ENCODE measurements at places on chromosomes 12 and 14. TPM values are rescaled to one million over a fixed set of nuclear protein-coding genes. Genes with fewer than 3 reads are reported as not detected.

Gene CAPZA3
- not detected for total RNA-seq

DNA sequence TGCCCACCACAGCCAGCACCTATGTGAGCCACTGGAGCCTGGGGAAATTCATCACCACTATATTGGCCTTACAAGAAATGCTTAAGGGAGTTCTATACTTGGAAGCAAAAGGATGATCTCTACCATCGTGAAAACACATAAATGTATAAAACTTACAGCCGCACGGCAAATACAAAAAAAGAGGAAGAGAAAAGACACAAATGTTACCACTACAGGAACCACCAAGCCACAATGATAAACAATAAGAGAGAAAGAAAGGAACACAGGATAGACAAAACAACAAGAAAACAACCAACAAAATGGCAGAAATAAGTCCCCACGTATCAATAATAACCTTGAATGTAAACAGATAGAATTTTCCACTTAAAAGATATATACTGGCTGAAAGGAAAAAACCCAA, 267.5 kb downstream of the TMEM121 start:
- no peaks in the 10 kb centered on the region for H3K36me3 ChIP-seq
- H3K4me1 ChIP-seq, result peaks cover 2% of the 10 kb centered on the region
- no peak overlapping the region for H3K27ac ChIP-seq
- peaks cover 31% of the 10 kb centered on the region for H3K27me3 ChIP-seq
- no peak overlapping the region for H3K4me3 ChIP-seq

DNA sequence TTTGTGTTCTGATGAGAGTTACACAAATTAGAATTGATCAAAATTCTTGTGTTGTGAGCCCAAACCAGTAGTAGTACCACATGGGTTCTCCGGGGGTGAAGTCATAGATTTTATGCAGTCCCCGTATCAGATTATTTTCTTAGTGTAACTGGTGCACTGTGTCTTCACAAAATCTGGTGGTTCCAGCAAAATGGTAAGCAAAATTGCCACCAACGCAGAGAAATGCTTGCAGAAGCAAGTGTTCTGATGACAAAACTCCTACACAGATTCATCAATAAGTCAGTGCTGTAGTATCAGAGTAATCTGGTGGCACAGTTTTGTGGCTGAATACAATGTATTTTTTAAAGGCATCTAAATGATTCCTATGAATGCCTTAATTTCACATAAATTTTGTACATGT, 1.3 kb upstream of the CACNA2D4 start:
- H3K4me1 ChIP-seq, result peaks cover 18% of the 10 kb centered on the region
- DNase-seq, result peak; percentile 40
- H3K27me3 ChIP-seq, result peaks cover 13% of the 10 kb centered on the region

Gene RNASE2
- not detected for total RNA-seq

Gene IGF1
- total RNA-seq, result 1.1 TPM

Gene TBX3
- total RNA-seq, result not detected

DNA sequence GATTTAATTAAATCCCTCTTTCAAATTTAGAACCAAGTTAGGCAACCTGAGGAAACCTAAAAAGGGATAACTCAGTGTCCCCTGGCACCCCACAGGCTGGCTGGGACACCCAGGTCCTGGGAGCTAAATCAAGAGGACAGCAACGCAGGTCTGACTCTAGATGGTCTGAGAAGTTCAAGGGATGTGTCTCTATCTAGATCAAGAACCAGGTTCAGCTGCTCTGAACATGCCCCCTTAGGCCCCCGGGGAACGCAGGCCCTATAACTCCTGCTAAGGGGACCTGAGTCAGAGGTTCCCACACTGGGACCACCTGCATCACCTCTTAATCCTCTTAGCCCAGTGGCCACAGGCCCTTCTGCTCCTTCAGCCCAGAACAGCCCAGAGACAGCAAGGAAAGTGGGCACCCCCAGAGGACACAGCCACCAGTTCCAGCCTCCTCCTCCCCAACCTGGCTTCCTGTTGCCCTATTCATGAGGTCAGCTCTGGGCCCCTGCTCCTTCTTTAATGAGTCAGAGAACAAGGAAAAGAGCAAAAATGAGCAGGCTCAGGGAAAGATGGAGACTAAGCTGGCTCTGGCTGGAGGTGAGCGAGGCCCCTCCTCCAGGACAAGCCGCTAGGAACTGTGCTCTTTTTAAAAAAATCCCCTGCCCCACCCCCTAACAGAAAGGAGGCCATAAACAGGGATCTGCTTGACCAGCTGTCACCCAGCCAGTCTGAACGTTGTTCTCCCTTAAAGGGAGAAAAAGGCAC, 10.8 kb downstream of the PITPNM2 start:
- no peak overlapping the region for H3K27ac ChIP-seq
- H3K27me3 ChIP-seq, result no peaks in the 10 kb centered on the region
- peaks cover 13% of the 10 kb centered on the region for H3K4me1 ChIP-seq
- H3K36me3 ChIP-seq, result peaks cover 9% of the 10 kb centered on the region

Gene GDF3
- not detected for total RNA-seq

DNA sequence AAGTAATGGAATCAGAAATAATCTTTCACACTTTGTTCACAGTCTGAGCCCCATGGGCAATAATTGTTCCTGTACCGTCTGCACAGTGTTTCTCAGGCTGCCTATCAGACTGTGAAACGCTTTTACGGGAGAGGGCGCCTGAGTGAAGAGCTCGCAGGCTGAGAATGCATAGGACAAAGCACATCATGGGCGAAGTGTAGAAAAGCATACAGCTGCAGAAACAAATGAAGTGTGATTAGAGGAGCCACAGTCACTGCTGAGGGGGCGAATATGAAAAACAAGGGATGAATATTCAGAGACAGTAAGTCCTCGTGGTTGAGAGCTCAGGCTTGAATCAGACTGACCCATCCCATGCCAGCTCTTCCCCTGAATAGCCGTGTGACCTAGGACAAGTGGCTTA, 438.4 kb upstream of the DCN start:
- H3K4me1 ChIP-seq, result peaks cover 6% of the 10 kb centered on the region
- no peak overlapping the region for H3K4me3 ChIP-seq
- no peak overlapping the region for H3K27ac ChIP-seq
- no peaks in the 10 kb centered on the region for H3K36me3 ChIP-seq
- DNase-seq, result no peak
- H3K27me3 ChIP-seq, result no peaks in the 10 kb centered on the region

- H3K4me1 ChIP-seq, result no peaks in the 10 kb centered on the region
- peaks cover 2% of the 10 kb centered on the region for H3K27me3 ChIP-seq
- DNase-seq, result no peak
- H3K27ac ChIP-seq, result no peak overlapping the region
- no peak overlapping the region for H3K4me3 ChIP-seq
Measured at GRCh38 chr14:24978862-24979724, 70.9 kb downstream of the STXBP6 start.

GRCh38 chr14:36671149-36671548, 9.5 kb downstream of the PAX9 start:
- no peak for DNase-seq
- H3K4me1 ChIP-seq, result no peaks in the 10 kb centered on the region

Gene SLC11A2
- 54.2 TPM for total RNA-seq

Gene KNTC1
- 128 TPM for total RNA-seq

GRCh38 chr12:54993181-54993835, 8.7 kb upstream of the TESPA1 start:
- peaks cover 36% of the 10 kb centered on the region for H3K4me1 ChIP-seq
- no peak overlapping the region for H3K4me3 ChIP-seq
- H3K36me3 ChIP-seq, result no peaks in the 10 kb centered on the region
- peak; percentile 87 for DNase-seq

GRCh38 chr14:41925409-41925808, 318.7 kb downstream of the LRFN5 start:
- H3K36me3 ChIP-seq, result no peaks in the 10 kb centered on the region
- H3K4me1 ChIP-seq, result no peaks in the 10 kb centered on the region
- H3K27ac ChIP-seq, result no peak overlapping the region
- DNase-seq, result no peak
- no peaks in the 10 kb centered on the region for H3K27me3 ChIP-seq

DNA sequence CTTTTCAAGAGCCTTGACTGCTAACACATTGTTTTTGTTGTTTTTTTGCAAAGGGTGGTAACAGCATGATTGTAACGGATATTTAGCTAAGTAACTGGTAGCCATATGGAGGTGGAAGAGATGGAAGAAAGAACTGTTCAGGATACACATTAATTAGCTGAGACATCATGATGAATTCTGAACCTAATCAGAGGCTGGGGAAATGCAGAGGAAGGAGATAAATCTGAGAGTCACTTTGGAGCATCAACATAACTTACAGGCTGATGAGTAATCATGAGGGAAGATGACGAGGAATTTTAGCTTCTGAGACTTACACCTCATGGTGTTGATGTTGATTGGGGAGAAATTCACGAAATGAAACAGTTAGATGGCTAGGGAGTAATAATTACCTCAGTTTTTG, 62.3 kb downstream of the NIN start:
- DNase-seq, result no peak
- H3K4me3 ChIP-seq, result no peak overlapping the region
- H3K36me3 ChIP-seq, result peaks cover 60% of the 10 kb centered on the region
- no peak overlapping the region for H3K27ac ChIP-seq
- H3K4me1 ChIP-seq, result no peaks in the 10 kb centered on the region

GRCh38 chr14:81311141-81311540, 89.0 kb downstream of the STON2 start:
- no peak overlapping the region for H3K4me3 ChIP-seq
- H3K4me1 ChIP-seq, result no peaks in the 10 kb centered on the region
- H3K27me3 ChIP-seq, result no peaks in the 10 kb centered on the region
- no peak for DNase-seq
- no peak overlapping the region for H3K27ac ChIP-seq

Gene DNAJC22
- total RNA-seq, result not detected

GRCh38 chr14:58709949-58710348, 72.2 kb downstream of the DACT1 start:
- H3K27ac ChIP-seq, result no peak overlapping the region
- no peaks in the 10 kb centered on the region for H3K4me1 ChIP-seq
- H3K4me3 ChIP-seq, result no peak overlapping the region
- no peak for DNase-seq
- no peaks in the 10 kb centered on the region for H3K36me3 ChIP-seq

GRCh38 chr14:51727526-51727925, 75.8 kb downstream of the FRMD6 start:
- H3K4me1 ChIP-seq, result peaks cover 2% of the 10 kb centered on the region
- H3K4me3 ChIP-seq, result no peak overlapping the region
- H3K27ac ChIP-seq, result no peak overlapping the region
- H3K27me3 ChIP-seq, result peaks cover 6% of the 10 kb centered on the region

DNA sequence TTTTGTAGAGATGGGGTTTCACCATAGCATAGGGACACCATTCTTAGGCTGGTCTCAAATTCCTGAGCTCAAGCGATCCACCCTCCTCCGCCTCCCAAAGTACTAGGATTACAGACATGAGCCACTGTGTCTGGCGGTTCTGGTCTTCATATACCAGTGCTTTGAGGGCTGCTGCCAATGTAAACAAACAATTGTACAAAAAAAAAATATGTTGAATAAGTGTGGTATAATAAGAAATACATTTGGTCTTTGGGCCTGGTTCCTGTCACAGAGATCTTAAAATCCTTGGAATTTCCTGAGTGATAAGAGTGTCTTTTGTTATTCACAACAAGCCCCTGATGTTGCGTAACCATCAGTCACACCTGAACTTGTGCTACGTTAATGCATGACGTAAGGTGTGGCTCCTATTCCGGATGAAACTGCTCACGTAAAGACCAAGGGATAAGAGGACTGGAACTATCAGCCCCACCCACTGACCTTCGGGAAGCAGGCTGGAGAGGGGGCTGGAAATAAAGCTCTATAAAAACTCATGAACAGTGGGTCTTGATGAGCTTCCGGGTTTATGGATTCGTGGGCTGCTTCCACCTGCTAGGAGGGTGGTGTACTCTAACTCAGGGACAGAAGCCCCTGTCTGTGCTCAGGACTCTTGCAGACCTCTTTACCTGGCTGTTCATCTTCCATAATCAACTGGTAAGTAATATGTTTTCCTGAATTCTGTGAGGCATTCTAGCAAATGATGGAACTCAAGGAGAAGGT, 16.5 kb upstream of the RIMKLB start:
- no peak overlapping the region for H3K27ac ChIP-seq
- DNase-seq, result no peak
- peaks cover 11% of the 10 kb centered on the region for H3K27me3 ChIP-seq

DNA sequence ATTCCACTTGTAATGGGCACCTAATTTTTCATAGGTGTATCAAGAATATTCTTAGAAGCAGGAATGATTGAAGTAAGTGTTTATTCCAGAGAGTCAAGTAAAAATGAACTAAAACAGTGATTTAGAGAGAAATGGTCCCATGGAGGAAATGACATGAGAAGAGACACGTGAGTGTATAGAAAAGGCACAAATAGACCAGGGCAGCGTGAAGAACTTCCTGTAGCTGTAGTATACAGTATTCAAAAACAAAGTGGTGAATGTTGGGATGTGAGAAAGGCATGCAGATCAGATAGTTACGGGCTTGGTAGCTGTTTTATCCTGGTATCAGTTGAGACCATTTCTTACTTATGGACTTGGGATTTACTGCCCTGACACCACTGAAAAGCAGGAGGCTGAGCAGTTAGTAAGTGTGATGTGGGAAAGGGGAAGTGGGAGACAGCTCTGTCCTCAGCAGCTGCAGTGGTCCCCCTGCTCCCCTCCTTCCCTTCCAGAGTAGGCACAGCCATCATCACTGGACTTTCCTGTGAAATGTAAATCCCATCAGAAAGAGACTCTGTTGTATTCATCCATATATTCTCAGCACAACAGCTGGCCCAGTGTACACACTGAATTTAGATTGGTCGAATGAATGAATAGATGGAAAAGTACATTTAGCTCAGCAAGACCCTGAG, 16.8 kb upstream of the TESPA1 start:
- no peaks in the 10 kb centered on the region for H3K36me3 ChIP-seq
- no peak overlapping the region for H3K4me3 ChIP-seq
- DNase-seq, result no peak
- peaks cover 2% of the 10 kb centered on the region for H3K27me3 ChIP-seq
- H3K27ac ChIP-seq, result no peak overlapping the region

Gene SYNE3
- 45.2 TPM for total RNA-seq

GRCh38 chr12:103353913-103354312, 141.9 kb downstream of the C12orf42 start:
- no peak overlapping the region for H3K27ac ChIP-seq
- no peaks in the 10 kb centered on the region for H3K27me3 ChIP-seq
- no peak overlapping the region for H3K4me3 ChIP-seq

- H3K27me3 ChIP-seq, result no peaks in the 10 kb centered on the region
- no peaks in the 10 kb centered on the region for H3K36me3 ChIP-seq
- H3K4me3 ChIP-seq, result no peak overlapping the region
- no peak for DNase-seq
- peaks cover 8% of the 10 kb centered on the region for H3K4me1 ChIP-seq
Measured at GRCh38 chr12:113099364-113099763, 36.2 kb downstream of the RASAL1 start.

DNA sequence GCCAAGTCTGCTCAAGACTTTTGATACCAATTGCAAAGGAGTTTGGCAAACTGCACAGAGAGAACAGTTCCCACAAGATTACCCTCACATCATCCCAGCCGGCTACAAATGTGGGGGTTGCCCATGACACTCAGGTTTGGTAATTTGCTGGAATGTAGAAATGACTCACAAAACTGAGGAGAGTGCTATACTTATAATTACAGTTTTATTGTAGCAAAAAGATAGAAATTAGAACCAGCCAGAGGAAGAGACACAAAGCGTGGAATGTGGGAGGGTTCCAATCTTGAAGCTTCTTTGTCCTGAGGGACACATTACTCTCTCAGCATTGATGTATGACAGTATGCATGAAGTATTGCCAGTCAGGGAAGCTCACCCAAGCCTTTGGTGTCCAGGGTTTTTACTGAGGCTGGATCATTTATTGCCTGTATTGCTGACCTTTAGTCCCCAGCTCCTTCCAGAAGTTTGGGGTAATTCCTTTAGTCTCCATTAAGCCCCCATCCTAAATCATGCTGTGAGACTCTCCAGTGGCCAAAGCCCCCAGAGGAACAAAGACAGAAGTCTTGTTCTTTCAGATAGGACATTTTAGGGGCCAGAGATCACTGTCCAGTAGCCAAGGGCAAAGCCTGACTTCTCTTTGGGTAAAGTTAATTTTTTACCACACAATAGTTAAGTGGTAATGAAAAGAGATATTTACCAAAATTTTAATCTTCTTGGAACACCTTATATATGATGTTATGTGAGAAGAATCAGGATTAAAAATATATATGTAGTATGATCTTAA, 9.9 kb downstream of the TBK1 start:
- no peak overlapping the region for H3K4me3 ChIP-seq
- H3K4me1 ChIP-seq, result peaks cover 23% of the 10 kb centered on the region

All from activated CD4-positive, alpha-beta T cell treated with anti-CD3 and anti-CD28 coated beads, Interleukin-2, amount 10 ng/mL, durations not matched to agents 24 days and 14 days (primary cell).